ENCODE measurements at places on chromosomes 12 and 14. TPM values are rescaled to one million over a fixed set of nuclear protein-coding genes. Genes with fewer than 3 reads are reported as not detected.
A peak's percentile ranks its signal among the peaks of the same experiment; 100 is the strongest.

GRCh38 chr14:93655078-93655750 is 133.1 kb downstream of the PRIMA1 start:
- no peak for DNase-seq

DNA sequence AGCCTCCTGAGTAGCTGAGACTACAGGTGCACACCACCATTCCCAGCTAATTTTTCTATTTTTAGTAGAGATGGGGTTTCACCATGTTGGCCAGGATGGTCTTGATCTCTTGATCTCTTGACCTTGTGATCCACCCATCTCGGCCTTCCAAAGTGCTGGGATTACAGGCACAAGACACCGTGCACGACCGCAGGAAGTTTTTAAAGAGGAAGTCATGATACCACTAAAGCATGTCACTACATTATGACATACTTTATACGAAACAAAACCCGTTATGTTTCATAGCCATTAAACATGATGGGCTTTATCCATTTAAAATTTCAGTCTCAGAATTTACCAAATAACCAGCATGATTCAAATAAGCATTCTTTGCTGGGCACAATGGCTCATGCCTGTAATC is 83.8 kb upstream of the DUSP6 start:
- no peak for DNase-seq

GRCh38 chr12:64506955-64507354 is 55.0 kb downstream of the TBK1 start:
- no peak for DNase-seq

DNA sequence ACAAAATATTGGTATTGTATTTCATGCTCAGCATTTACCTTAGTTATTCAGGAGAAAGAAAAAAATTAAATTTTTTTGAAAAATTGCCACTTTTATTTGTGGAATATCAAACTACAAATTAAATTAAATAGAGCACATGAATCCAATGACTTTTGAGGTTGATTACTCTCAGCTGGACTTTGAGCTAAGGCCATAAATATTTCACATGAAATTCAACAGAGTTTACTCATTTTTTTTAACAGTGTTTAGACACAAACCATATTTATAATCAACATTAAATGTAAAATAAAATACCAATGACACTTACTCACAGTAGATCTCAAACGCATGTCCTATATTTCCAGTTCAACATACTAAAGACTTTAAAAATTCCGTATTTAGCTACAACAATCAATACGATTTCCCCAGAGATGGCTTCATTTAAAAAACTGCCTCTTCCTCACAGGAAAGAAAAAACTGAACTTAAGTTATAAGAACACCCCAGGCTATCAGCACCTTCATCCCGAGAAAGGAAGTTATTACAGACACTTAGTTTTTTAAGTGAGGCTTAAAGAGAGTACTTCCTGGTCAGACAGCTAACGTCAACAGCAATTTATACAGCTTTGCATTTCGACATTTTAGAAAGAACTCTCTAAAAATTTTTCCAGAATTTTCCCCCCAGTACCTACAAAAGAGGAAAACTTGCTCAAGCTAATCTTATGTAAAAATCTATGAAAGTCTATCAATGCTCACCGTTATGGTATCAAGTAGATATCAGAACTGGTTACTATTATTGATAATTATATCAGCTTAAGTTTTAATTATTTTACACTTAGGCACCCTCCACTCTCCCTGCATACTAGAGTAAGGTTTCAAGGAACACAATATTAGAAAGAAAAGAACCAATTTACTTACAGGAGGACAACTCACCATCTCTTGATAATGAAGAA is 13.8 kb downstream of the TAOK3 start:
- no peak for DNase-seq

- no peak for DNase-seq
These were observed 129.5 kb downstream of the STXBP6 start for GRCh38 chr14:24920265-24921075.

- DNase-seq: peak; percentile 81
These were observed 192.6 kb upstream of the BCL2L14 start for GRCh38 chr12:11877869-11878780.

DNA sequence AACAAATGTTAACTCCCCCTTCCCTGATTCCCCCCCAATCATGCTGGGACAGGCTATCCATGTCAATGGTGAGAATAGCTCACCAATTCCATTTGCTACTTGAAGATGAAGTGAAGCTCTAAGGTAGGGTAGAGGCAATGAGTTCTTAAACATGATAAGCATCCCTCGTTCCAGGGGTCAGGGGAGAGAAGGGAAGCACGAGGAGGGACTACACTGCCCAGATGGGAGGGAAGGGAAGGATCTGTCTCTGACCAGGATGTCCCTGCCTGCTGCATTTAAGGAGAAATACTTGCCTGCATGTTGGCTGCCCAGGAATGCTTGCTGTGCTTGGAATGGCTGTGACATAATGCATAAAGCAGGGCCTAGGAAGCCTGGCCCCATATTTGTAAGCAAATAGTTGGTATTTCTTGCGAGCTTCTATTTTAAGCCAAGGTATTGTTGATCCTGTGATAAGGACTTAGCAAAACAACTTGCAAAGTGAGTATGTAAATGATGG is 155.1 kb downstream of the CEP83 start:
- no peak for DNase-seq

Gene FOXM1
- not detected for total RNA-seq

DNA sequence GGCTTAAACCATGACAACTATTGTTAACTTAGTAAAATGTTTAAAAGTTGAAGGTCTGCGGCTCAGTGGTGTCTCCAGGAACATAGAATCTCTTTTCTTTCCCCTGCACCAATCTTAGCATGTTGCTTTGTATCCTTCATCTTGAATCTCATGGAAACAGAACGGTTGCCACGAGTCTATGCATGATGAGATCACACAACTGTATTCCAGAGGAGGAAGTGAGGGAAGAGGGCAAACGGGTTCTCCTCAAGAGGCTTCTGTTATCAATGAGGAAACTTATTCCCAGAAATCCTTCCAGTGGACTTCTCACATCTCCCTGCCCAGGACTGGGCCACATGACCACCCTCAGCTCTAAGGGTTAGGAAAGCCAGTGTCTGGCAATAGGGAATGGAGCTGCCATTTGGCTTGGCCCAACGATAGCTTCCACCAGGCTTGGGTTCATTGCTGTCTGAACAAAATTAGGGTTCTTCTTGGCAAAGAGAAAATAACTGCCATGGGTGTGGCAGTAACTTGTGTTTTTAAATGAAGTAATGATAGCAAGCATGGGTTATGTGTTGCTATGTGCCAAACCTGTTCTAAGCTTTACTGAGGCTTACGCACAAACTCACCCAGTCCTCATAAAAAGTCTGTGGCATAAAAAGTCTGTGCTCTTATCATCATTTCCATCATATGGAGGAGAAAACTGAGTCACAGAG is 17.4 kb downstream of the PLXNC1 start:
- no peak for DNase-seq
